ENCODE measurements at places on chromosomes 6 and 20.
A peak's percentile ranks its signal among the peaks of the same experiment; 100 is the strongest.

- DNase-seq, result no peak
Measured at GRCh38 chr6:28081486-28081751, 1.1 kb downstream of the ZNF165 start.

GRCh38 chr6:44238687-44239350, 8.1 kb upstream of the HSP90AB1 start:
- no peak for DNase-seq

DNA sequence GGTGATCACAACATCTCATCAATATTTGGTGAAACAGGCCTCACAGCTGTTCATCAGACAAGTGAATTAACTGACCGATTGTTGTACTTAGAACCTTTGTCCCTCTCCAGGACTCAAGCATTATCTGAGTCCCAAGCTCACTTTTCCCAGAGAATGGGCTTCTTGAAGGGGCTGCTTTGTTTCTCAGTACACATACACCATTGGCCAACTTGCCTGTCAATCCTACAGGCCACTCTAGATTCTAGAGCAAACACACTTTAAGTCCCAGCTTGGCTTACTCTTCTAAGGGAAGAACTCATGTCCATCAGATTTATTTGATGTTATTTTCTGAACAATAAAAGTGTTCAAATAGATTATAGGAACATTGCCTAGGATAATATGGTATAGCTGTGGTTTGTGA, 249.5 kb downstream of the BCKDHB start:
- no peak for DNase-seq

- no peak for DNase-seq
Measured at GRCh38 chr6:44742828-44743372, 355.4 kb downstream of the CDC5L start.

DNA sequence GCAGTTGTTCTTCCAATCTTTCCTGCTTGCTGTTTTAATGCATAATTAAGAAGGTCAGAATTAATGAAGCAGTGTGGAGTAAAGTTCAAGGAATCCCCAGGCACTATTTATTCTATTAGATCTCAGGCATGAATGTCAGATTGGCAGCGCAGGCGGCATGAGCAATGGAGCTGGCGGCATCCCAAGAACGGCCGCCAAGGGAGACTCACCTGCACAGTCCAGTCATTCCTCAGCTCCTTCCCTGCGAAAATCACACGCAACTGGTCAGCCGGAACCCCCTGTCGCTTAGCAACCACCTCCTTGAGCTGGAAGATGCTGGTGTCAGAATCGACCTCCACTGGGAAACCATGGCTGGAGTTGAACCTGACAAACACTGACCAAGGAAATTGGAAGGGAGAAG, 284.5 kb downstream of the PRKN start:
- no peak for DNase-seq

DNA sequence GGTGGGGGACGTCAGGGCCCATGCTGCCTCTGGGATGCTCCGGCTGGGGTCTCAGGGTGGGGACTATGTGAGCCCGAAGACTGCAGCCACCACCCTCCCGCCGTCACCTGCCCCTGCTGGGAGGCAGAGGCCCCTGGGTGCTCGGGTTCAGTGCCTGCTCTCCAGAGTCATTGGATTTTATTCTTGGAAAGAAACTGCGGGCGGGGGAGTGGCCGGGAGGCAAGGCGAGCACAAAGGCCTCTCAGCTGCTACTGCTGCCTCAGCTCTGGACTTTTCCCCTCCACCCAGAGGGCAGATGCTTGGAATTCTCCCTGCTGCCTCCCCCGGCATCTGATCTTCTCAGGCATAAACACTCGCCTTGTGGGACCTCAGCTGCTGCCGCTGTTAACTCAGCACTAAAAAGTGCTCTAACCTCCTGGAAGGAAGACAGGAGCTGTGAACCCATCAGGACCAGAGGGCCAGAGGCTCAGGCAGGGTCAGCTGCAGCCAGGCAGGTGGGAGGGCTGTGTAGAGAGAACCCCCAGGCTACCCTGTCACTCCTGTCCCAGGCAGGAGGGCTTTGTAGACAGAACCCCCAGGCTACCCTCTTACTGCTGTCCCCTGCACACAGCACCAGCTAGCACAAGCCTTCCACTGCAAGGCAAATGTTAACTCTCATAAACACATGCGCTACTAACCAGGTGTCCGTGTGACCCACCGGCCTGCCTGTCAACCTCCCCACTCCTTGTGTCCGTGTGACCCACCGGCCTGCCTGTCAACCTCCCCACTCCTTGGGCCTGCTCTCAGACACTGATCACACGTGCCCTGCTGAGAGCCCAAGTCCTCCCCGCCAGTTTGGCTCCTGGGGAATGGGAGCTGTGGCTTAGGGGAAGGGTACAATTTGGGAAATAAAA, 9.4 kb upstream of the FRMD1 start:
- no peak for DNase-seq

GRCh38 chr20:44758247-44759101, 12.8 kb downstream of the KCNK15 start:
- DNase-seq, result no peak

DNA sequence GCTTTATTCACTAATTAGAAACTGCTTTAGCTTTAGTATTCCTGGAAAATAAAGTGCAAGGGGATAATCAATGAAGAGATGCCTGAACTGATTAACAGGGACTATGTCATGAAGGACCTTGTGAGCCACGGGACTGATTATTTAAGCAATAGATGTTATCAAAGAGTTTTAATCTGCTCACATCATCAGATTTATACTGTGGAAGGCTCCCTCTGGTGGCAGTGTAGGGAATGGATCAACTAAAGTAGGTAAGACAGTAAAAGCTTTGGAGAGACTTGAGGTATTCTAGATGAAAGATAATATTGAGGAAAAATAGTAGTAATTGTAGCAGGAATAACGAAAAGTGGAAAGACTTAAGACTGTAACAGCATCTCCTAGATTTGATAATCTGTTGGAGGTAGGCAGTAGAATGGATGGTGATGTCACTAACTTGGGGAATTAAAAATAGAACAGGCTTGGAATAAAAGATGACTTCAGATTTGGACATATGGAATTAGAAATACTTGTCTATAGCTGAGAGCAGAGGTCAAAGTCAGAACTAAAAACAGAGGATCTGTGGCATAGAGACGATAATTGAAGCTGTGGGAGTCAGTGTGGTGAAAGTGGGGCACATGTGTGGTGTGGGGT, 80.3 kb upstream of the HTR1E start:
- peak; percentile 3 for DNase-seq

DNA sequence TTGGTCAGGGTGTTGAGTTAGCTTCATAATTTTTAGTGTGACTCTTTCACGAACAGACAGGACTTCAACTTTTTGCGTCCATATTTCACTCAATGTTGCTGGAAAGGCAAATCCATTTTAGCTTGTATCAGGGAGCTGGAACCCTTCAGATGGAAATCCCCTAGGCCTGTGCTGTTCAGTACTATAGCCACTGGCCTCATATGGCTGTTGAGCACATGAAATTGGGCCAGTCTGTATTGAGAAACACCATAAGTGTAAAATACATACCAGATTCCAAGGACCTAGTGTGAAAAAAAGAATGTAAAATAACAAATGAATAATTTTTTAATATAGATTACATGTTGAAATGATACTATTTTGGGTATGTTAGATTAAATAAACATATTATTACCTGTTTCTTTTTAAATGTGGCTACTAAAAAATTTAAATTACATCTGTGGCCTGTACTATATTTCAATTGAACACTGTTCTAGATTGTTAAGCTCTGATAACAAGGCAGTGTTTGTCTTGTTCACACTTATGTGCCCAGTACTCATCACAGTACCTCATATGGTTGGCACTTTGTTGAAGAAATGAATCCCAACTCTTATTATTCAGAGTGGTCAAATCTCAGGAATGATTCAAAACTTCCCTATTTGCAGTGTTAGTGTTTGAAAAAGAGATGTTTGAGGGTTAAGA, 34.3 kb downstream of the CTNNBL1 start:
- no peak for DNase-seq

DNA sequence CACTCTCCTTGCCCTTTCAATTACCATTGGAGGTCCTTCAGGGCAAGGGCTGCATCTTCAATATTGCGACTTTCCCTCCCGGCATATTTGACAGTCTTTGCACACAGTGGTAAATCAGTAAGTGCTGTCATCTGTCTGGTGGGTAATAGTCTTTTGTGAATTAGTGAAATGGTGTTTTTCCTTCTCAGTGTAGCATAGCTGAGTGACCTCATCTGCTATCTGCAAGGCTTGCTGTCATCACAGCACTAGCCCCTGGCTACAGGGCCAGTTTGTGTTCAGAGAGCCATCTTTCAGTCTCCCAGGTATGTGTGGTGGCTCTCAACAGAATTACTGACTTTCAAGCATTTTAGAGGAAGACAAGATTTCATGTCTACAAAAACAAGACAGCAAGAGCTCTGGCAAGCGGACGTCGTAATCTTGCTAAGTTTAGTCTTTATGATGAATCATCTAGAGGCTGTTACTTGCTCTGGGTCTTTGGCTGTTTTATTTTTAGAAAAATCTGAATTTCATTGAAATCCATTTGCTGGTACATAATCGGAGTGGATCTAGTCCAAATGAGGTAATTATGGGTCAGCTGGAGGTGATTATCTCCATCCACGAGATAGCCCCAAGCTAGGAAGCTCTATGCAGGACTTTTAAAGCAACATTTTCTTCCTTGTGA, 528.9 kb downstream of the EPM2A start:
- DNase-seq, result no peak

DNA sequence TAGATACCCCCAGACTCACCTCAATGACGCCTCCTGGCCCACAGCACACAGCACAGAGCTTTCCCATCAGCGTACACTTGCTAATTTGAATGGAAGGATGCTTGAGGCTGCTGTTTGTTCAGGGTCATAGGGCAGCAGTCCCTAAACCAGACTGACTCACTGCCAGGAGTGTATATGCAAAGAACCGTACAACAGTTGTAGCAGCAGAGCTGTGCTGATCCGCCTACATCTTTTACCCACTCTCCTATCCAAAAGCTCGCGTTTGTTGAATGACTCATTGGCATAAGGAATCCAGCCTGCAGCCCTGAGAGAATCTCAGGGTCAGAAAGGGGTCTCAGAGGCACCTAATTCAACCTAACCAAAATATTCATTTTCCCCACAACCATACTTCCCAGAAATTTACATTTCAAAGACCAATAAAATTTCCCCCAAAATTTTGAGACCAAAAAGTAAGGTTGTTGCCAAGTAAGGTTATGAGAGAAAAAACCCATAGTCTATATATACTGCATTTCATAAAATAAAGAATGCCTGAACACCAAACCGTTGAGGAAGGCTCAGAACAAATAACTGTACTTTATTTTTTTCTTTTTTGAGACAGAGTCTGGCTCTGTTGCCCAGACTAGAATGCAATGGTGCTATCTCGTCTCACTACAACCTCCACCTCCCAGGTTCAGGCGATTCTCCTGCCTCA, 35.3 kb upstream of the CCND3 start:
- peak; percentile 36 for DNase-seq

All from activated naive CD4-positive, alpha-beta T cell treated with Interleukin-2 at 50 U/mL for 16 hours (primary cell).